ENCODE measurements at places on chromosomes 1 and 21. TPM values are rescaled to one million over a fixed set of nuclear protein-coding genes. Genes with fewer than 3 reads are reported as not detected.

The SAMD11 gene
- total RNA-seq: 1.7 TPM

The GPR25 gene
- not detected for total RNA-seq

The NUDT4B gene
- 0.49 TPM for total RNA-seq

The SERTAD4 gene
- total RNA-seq: 5.1 TPM

The CD84 gene
- 3.4 TPM for total RNA-seq

The NTNG1 gene
- total RNA-seq: 0.38 TPM

The CD53 gene
- total RNA-seq: 17.2 TPM

The NECTIN4 gene
- not detected for total RNA-seq

The ATP6V1G3 gene
- not detected for total RNA-seq

The SLC22A15 gene
- total RNA-seq: 10.3 TPM

The MAGI3 gene
- total RNA-seq: 4.6 TPM

The PDE4B gene
- 12.0 TPM for total RNA-seq

The C1QTNF12 gene
- 0.57 TPM for total RNA-seq

The CD247 gene
- total RNA-seq: 0.92 TPM

The ERICH3 gene
- total RNA-seq: not detected

The LCE6A gene
- total RNA-seq: not detected

The TCHHL1 gene
- not detected for total RNA-seq

The SPATA17 gene
- total RNA-seq: 1.1 TPM

The KRTAP8-1 gene
- total RNA-seq: not detected

The PLA2G2C gene
- not detected for total RNA-seq

The OR6K3 gene
- not detected for total RNA-seq

The EXO1 gene
- total RNA-seq: 0.65 TPM

The C1orf115 gene
- 22.4 TPM for total RNA-seq

The OR2T35 gene
- not detected for total RNA-seq
